ENCODE measurements at places on chromosomes 6 and 20.

DNA sequence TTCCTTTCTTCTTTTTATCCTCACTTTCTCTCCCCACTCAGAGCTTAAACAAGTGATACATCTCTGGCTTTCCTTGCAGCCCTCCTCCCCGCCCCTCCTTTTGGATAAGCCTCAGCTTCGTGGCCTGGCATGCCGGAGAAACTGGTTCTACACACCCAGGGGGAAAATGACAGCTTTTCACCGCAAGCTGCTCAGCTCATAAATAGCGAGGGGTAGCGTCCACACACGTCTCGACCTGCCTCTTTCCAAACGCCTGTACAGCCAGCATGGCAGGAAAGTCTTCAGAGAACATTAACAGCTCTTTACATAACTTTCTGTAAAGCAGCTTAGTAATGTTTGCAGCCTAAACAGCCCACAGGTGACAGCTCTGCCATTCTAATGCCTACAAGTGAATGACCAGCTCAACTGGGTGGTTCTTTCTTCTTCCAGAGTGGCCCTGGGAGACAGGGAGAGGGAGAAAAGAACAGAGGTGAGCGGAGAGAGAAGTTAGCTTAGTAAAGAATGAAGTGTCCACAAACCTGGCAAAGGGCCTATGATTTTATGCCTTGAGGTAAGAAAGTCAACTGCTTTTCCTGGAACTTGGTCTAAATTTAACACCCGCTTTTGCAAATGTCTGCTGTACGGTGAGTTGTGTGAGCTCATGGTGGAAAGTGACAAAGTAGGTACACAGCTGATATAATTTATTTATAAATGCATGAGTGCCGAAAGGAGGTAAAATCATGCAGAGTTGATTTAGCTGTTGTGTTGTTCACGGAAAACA lies 251.5 kb downstream of the TFAP2A start:
- no peak for DNase-seq

- no peak for DNase-seq
Observed at GRCh38 chr20:2986466-2986865, 57.0 kb upstream of the GNRH2 start.

- no peak for DNase-seq
Observed at GRCh38 chr6:169019727-169020491, 233.7 kb downstream of the THBS2 start.

DNA sequence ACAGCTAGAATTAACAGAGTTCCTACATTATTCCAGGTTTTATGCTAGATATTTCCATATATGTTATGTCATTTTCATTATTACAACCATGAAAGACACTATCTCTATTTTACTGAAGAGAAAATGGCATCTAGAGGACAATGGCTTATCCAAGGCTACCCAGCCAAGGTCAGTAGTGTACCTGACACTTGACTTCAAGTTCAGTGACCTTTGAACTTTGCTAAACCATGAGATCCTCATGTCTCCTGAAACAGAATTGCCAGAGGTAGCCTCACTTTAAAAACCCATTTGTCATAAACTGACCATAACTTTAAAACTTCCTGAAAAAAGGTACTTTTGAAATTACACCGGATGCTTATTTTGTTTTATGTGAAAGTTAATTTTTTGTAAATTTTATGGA lies 14.4 kb downstream of the NAPB start:
- no peak for DNase-seq
